Erythroblast (primary cell): ENCODE measurements at places on chromosomes 5 and 9.

GRCh38 chr5:69213513-69214215 is 21.0 kb upstream of the CDK7 start:
- DNase-seq, result peak; percentile 79

DNA sequence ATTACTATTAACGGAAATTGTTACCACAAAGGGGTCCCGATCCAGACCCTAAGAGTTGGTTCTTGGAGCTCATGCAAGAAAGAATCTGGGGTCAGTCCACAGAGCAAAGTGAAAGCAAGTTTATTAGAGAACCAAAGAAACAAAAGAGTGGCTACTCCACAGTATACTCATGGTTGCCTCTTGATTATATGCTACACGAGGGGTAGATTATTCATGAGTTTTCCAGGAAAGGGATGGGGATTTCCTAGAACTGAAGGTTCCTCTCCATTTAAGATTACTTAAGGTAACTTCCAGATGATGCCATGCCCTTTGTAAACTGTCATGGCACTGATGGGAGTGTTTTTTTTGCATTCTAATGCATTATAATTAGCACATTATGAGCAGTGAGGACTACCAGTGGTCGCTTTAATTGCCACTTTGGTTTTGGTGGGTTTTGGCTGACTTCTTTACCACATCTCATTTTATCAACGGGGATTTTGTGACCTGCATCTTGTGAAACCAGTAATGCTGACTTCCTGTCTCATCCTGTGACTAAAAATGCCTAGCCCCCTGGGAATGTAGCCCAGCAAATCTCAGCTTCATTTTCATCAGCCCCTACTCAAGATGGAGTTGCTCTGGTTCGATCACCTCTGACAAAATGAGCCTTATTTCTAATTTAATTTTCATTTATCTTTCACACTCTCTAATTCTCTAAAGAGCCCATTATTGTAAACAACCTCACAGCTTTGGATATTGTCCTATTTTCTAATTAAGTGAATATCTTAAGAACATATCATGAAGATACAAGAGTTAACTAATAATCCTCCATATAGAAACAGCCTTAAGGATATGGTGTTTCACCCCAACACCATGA is 336.3 kb downstream of the RASEF start:
- no peak for DNase-seq

DNA sequence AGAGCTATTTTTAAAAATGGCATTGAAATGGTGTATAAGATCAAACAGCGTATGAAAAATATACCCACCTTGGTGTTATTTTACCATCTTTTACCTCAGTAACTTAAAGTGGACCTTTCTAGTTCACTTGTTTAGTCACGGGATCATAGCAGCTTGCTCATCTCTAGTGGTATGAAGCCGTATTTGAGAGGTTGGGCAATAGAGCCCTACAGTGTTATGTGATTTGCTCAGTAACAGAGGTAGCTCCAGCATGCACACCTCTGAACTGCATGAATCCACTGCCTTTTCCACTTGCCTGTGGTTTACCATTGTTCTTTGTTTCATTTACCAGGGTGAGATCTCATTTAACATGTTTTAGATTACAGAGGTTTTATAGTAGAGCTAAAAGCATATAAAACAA is 134.4 kb downstream of the ATG10 start:
- DNase-seq, result no peak

DNA sequence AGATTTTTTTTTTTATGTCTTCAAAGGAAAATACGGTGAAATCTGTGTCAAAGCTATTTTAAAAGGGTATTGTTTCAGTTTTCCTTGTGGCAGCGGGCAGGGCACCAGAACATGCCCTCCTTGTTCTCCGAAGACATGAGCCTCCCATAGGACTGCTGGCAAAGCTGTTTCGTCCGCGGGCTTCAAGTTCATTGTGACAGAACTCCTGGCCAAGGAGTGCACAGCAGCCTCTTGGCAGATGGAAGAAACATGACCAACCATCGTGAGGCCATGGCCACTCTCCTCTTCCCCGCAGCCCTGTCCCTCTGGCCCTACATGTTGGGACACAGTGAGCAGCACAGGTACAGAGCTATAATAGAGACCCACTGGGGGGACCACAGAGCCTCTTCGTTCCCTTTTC is 99.5 kb downstream of the AOPEP start:
- no peak for DNase-seq

- DNase-seq, result no peak
Measured at GRCh38 chr9:4114569-4115505, 185.0 kb downstream of the GLIS3 start.

DNA sequence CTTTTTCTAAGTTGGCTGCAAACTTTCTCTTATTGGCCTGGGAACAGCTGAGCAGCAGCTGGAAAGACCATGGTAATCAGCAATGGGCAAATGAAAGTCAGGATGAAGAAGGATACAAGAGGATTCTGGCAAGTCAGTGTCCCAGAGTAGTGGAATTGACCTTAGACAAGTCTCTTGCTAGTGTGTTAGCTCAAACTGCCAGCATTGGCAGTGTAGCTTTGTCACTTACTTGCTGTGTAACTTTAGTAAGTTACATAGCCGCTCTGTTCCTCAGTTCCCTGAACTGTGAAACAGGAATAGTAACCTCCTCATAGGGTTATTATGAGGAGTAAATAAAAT is 3.6 kb downstream of the ALDH1A1 start:
- DNase-seq, result no peak

DNA sequence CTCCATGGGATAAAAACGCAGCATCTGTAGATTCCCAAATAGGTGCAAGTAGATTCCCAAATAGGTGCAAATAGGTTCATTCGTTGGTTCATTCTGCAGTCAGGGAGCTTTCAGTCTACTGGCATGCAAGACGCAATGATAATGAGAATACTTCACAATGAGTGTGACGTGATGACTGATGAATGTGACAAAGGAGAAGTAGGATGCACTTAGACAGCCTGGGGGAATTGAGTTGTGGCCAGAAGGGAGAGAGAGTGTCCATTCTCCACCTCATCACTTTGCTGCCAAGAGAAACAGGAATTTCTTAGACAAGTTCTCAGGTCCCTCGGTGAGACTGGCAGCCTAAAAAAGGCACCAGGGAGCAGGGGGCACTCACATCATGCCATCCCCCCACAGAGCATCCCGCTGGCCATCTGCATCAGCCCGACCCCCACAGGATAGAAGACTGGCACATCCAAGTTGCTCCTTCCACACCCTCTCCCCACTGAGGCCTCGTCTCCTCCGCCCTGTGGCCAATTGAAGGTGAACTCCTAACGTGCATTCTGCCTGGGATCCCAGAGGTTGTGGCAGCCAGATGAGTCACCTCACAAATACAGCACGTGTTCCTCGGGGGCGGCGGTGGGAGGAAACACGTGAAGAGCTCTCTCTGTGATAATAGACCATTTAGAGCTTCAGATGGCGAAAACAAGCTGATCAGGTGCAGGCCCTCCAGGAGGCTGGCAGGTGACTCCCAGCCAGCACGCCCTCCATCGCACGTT is 19.9 kb upstream of the KCNIP1 start:
- DNase-seq, result no peak

- DNase-seq, result no peak
Measured at GRCh38 chr5:21452449-21452848, 1400.7 kb downstream of the CDH12 start.

DNA sequence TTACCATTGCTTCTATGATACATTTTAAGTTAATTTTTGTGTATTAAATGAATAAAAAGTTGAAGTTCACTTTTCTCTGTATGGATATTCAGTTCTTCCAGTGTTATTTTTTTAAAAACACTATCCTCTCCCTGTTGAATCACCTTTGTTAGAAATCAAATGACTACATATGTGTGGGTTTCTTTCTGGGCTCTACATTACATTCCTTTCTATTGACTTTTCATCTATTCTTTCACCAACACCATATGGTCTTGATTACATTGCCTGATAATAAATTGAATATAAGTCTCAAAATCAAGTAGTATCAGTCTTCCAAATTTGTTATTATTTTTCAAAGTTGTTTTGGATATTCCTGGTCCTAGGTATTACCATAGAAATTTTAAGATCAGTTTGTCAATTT is 7.3 kb upstream of the RASEF start:
- no peak for DNase-seq

GRCh38 chr9:90114641-90115425 is 510.0 kb downstream of the GADD45G start:
- DNase-seq, result no peak

GRCh38 chr9:5756633-5757032 is 76.3 kb downstream of the ERMP1 start:
- no peak for DNase-seq

- DNase-seq, result no peak
Measured at GRCh38 chr5:168624850-168625364, 45.7 kb upstream of the PANK3 start.

DNA sequence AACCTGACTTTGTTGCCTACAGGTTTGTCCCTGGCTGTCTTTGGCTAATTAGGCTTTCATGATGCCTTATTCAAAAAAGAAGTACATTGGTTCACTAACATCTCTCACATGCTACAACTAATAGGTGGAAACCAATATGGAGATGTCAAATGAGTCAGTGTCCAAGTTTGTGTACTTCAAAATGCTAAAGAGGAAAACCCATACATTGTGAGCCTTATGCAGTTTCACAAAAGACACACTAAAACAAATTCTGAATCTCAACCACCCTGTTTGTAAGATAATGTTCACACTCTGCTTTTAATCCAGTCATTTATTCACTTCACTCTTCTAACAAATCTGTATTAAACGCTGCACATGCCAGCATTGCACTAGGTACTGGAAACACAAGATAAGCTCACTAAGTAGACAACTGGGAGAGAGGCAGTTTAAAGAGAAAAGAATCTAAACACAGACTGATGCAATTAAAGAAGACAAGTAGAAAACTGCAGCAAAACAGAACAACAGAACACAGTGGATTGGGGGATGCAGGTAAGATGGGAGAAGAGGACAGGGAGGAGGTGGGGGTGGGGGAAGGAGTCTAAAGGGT is 104.1 kb downstream of the DROSHA start:
- no peak for DNase-seq

DNA sequence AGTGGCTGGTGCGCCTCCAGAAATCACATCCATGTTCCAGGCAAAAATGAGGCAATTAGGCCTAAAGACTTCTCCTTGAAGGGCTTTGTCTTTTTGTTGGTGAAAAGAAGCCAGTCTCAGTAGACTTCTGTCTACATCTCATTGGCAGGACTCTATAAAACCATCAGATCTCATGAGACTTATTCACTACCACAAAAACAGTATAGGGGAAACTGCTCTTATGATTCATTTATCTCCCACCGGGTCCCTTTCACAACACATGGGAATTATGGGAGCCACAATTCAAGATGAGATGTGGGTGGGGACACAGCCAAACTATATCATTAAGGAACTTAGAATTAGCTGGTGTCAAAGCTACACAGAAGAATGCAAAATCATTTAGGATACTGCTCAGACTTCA is 77.7 kb upstream of the SNX2 start:
- DNase-seq, result no peak

DNA sequence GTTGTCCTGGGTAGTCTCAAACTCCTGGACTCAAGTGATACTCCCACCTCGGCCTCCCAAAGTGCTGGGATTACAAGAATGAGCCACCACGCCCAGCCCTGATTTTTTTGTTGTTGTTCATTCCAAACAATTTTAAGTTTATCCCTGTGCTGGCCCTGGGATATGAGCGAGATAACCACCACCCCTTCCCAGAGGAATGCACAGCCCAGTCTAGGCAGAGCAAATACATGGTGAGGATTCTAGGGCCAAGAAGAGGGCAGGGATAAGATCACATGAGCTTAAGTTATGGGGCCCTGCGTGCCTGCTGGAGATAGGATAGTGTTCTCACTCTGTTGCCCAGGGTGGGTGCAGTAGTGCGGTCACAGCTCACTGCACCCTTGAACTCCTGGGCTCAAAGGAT is 21.0 kb upstream of the TOR1B start:
- peak; percentile 33 for DNase-seq

GRCh38 chr9:83508067-83508466 is 30.1 kb downstream of the FRMD3 start:
- DNase-seq, result no peak

GRCh38 chr9:83220730-83221129 is 157.8 kb upstream of the RASEF start:
- DNase-seq, result no peak

GRCh38 chr5:6766604-6767093 is 53.4 kb downstream of the TENT4A start:
- DNase-seq, result no peak

- peak; percentile 1 for DNase-seq
Measured at GRCh38 chr5:102153003-102153759, 142.9 kb downstream of the SLCO4C1 start.

DNA sequence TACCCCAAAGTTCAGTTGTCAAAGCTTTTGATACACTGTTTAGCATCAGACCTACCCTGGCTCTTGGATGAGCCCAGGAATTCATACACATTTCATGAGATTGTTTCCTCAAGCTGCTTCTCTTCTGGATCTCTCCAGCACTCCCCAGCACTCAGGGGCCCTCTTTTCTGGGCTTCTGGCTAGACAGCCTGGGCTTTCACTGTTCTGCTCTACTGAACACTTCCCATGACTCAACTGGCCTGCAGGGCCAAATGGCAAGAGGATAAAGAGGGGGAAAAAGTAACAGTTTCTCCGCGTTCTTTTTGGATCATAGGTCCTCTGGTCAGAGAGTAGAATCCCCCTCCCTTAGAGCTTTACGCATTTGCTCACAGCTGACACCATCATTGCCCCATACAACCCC is 20.9 kb upstream of the LURAP1L start:
- no peak for DNase-seq

GRCh38 chr5:143135832-143136551 is 267.5 kb downstream of the NR3C1 start:
- no peak for DNase-seq
